ENCODE measurements at places on chromosomes 3 and 15. TPM values are rescaled to one million over a fixed set of nuclear protein-coding genes. Genes with fewer than 3 reads are reported as not detected.

The TIMP4 gene
- 3.4 TPM for total RNA-seq

The SLC28A1 gene
- total RNA-seq, result not detected

The PRSS50 gene
- total RNA-seq, result 0.31 TPM

The CADM2 gene
- 120 TPM for total RNA-seq

The DNAH12 gene
- total RNA-seq, result 1.6 TPM

The MRPS25 gene
- 47.9 TPM for total RNA-seq

The GRK7 gene
- total RNA-seq, result 0.31 TPM

The ISLR2 gene
- total RNA-seq, result 186 TPM

The PLXNB1 gene
- 152 TPM for total RNA-seq

The CLK3 gene
- total RNA-seq, result 59.2 TPM

The PLA2G4F gene
- not detected for total RNA-seq

The CIDEC gene
- total RNA-seq, result not detected

The KLHL40 gene
- not detected for total RNA-seq

The KBTBD8 gene
- 13.8 TPM for total RNA-seq

The HIGD2B gene
- total RNA-seq, result not detected

The MAGEF1 gene
- total RNA-seq, result 40.1 TPM

The SAMD7 gene
- not detected for total RNA-seq

The FOXL2 gene
- 0.31 TPM for total RNA-seq

The BSN gene
- 23.5 TPM for total RNA-seq

The GOLGA6A gene
- not detected for total RNA-seq

The SLC7A14 gene
- total RNA-seq, result 5.6 TPM

The PIGZ gene
- 9.1 TPM for total RNA-seq

The SPESP1 gene
- total RNA-seq, result 2.5 TPM

The ACTC1 gene
- total RNA-seq, result under 0.01 TPM

The DYNLT2B gene
- 43.8 TPM for total RNA-seq

The RTP1 gene
- total RNA-seq, result 0.31 TPM

The SORD gene
- 7.8 TPM for total RNA-seq

The CCR4 gene
- total RNA-seq, result not detected

The LRRC3B gene
- total RNA-seq, result 69.5 TPM

The GOLGA6L10 gene
- 14.1 TPM for total RNA-seq

The PYGO1 gene
- total RNA-seq, result 57.0 TPM

The TRIM42 gene
- not detected for total RNA-seq

The CLSTN2 gene
- 33.2 TPM for total RNA-seq

The PP2D1 gene
- total RNA-seq, result not detected

The CFAP100 gene
- 5.9 TPM for total RNA-seq

The LNP1 gene
- 10.0 TPM for total RNA-seq

The COL6A5 gene
- not detected for total RNA-seq

The TRH gene
- 1.6 TPM for total RNA-seq

The PRR20G gene
- total RNA-seq, result not detected

The MUC20 gene
- 10.0 TPM for total RNA-seq

The MORC1 gene
- not detected for total RNA-seq

The ARPP21 gene
- total RNA-seq, result 765 TPM

The FAM98B gene
- total RNA-seq, result 33.2 TPM

The MEX3B gene
- 82.0 TPM for total RNA-seq
